ENCODE measurements at places on chromosomes 1 and 21. TPM values are rescaled to one million over a fixed set of nuclear protein-coding genes. Genes with fewer than 3 reads are reported as not detected.

The GBP2 gene
- total RNA-seq: 24.2 TPM

The RHBG gene
- total RNA-seq: not detected

The EPHA10 gene
- total RNA-seq: not detected

The TRIM67 gene
- total RNA-seq: 0.39 TPM

The KRTAP21-1 gene
- total RNA-seq: not detected

The IGFN1 gene
- total RNA-seq: not detected

The AVPR1B gene
- not detected for total RNA-seq

The PTCH2 gene
- 0.33 TPM for total RNA-seq

The LPAR3 gene
- 0.26 TPM for total RNA-seq

The CCDC18 gene
- total RNA-seq: 5.1 TPM

The NEGR1 gene
- total RNA-seq: 15.7 TPM

The GJA4 gene
- 0.50 TPM for total RNA-seq

The PCNX2 gene
- total RNA-seq: 24.5 TPM

The ALPL gene
- 0.36 TPM for total RNA-seq

The SASS6 gene
- total RNA-seq: 1.9 TPM

The LCE1A gene
- not detected for total RNA-seq

The OR2T2 gene
- not detected for total RNA-seq

The BRINP2 gene
- not detected for total RNA-seq

The UROD gene
- total RNA-seq: 118 TPM

The UMODL1 gene
- 0.03 TPM for total RNA-seq

The BNIPL gene
- total RNA-seq: 0.26 TPM

The TCEANC2 gene
- 3.7 TPM for total RNA-seq

The RBM34 gene
- total RNA-seq: 41.7 TPM

The LINGO4 gene
- not detected for total RNA-seq

The GNG12 gene
- 184 TPM for total RNA-seq

The AK5 gene
- total RNA-seq: 37.0 TPM

The SH2D1B gene
- not detected for total RNA-seq

The RORC gene
- total RNA-seq: 0.03 TPM

The FABP3 gene
- total RNA-seq: 40.1 TPM

The ERICH3 gene
- not detected for total RNA-seq

The TAS1R1 gene
- 0.20 TPM for total RNA-seq

The KPNA6 gene
- total RNA-seq: 51.3 TPM

The OR14K1 gene
- not detected for total RNA-seq

The SLC6A17 gene
- total RNA-seq: 0.79 TPM

The CACNA1S gene
- not detected for total RNA-seq

The GJA8 gene
- not detected for total RNA-seq

The MATN1 gene
- total RNA-seq: not detected

The CNR2 gene
- total RNA-seq: not detected

The CSMD2 gene
- 14.4 TPM for total RNA-seq

The C1orf232 gene
- total RNA-seq: not detected

The RIMS3 gene
- total RNA-seq: 0.86 TPM

The TMEM63A gene
- 36.5 TPM for total RNA-seq

The KANK4 gene
- total RNA-seq: 0.07 TPM

The BLACAT1 gene
- total RNA-seq: 0.07 TPM

The KCNE2 gene
- total RNA-seq: not detected

The OR2L13 gene
- total RNA-seq: not detected

The TMEM269 gene
- total RNA-seq: 0.07 TPM

The KISS1 gene
- total RNA-seq: not detected

The SPRR3 gene
- not detected for total RNA-seq
